ENCODE measurements at places on chromosomes 7 and 10. TPM values are rescaled to one million over a fixed set of nuclear protein-coding genes. Genes with fewer than 3 reads are reported as not detected.

GRCh38 chr7:20395511-20395910, 64.8 kb downstream of the ITGB8 start:
- H3K27ac ChIP-seq = no peak overlapping the region
- H3K36me3 ChIP-seq = no peaks in the 10 kb centered on the region
- H3K27me3 ChIP-seq = no peaks in the 10 kb centered on the region

Gene GAD2
- polyA plus RNA-seq = 0.05 TPM

DNA sequence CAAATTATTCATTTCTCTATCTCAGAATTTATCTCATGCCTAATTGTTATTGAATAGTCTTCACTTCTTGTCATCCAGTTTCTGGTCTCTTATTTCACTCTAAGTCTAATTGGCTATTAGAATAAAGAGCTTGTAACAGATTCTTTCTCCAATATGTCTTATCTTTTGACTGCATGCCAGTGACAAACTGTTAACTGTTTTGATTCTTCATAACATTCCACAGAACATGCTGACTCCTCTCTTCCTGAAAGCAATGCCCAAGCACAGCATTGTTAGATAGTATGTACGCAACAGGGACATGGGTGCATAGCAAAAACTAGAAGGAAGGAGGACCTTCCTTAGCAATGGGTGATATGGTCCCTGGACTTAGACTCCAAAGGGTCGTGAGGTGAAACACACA, 65.4 kb downstream of the TRUB1 start:
- no peaks in the 10 kb centered on the region for H3K27me3 ChIP-seq
- no peak overlapping the region for H3K4me3 ChIP-seq
- H3K27ac ChIP-seq = no peak overlapping the region
- no peak for DNase-seq

Gene NUPR2
- 0.75 TPM for polyA plus RNA-seq

Gene THSD7A
- 0.50 TPM for polyA plus RNA-seq

DNA sequence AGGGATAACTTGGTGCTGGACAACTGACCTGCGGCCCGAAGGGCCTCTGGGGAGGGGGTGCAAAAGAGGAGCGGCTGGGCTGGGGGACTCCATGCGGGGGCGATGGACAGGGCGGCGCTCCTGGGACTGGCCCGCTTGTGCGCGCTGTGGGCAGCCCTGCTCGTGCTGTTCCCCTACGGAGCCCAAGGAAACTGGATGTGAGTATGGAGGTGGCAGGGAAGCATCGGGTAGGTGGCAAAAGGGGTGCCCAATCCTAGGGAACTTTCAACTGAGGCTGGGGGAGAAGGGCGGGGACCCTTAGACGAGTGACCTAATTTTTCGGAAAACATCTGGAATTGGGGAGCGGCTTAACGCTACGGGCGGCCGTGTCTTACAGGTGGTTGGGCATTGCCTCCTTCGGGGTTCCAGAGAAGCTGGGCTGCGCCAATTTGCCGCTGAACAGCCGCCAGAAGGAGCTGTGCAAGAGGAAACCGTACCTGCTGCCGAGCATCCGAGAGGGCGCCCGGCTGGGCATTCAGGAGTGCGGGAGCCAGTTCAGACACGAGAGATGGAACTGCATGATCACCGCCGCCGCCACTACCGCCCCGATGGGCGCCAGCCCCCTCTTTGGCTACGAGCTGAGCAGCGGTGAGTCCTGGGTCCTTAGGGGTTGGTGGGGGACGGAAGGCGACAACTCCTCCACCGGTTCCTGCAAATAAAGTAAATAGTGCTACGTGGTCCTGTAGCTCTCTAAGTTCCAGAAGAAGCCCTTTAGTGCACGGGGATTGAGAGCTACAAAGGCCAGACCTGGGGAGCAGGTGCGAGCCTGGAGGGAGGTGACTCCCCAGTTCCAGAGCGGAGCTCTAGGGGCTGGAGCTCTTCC, 622 bp downstream of the WNT16 start:
- peaks cover 40% of the 10 kb centered on the region for H3K27me3 ChIP-seq
- peaks cover 12% of the 10 kb centered on the region for H3K4me1 ChIP-seq
- DNase-seq = no peak
- no peak overlapping the region for H3K27ac ChIP-seq
- no peaks in the 10 kb centered on the region for H3K36me3 ChIP-seq

DNA sequence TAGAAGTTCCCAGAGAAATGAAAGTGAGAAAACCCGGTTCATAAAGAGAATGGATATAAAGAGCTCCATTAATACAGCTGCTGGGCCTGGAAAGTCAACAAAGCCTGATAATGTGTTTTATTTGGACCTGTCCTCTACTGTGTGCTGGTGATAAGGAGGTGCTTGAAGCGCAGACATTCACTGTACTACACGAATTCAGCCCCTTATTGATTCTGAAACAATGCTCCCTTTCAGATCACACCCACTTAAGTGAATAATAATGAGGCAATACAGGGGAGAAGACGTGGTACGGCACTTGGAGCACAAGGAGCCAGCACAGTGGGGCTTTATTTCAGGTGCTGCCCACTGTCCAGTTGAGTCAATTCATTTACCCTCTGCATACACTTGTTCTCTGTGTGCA, 260.8 kb downstream of the FGFR2 start:
- no peak for DNase-seq
- H3K36me3 ChIP-seq = no peaks in the 10 kb centered on the region
- H3K4me1 ChIP-seq = no peaks in the 10 kb centered on the region
- H3K27ac ChIP-seq = no peak overlapping the region
- no peak overlapping the region for H3K4me3 ChIP-seq
- H3K27me3 ChIP-seq = no peaks in the 10 kb centered on the region

DNA sequence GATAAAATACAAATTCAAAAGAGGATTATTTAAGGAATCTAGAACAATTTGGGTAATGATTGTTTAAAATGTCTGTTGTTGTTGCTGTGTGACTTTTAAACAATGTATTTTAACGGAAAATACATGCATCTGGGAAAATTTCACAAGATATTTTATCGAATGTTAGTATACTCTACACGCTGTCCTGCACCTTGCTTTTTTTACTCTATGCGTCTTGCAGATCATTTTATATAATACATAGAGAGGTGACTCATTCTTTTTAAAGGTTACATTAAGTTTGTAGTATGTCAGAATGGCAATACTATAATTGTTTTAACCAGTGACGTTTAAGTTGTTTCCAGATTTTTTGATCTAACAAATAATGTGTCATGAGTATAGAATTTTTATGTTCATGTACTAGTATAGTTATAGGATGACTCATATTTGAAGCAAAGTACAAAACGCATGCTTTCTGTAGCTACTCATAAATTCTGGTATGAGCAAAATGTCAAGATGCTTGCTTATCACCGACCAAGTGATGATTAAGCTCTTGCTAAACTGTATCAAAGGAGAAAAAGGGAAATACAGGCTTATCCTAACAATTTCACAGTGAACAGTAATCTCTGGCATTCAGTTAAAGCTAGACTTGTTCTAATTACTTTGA, 4.9 kb downstream of the DKK1 start:
- no peak overlapping the region for H3K4me3 ChIP-seq
- no peak for DNase-seq
- H3K27ac ChIP-seq = no peak overlapping the region
- peaks cover 20% of the 10 kb centered on the region for H3K27me3 ChIP-seq
- no peaks in the 10 kb centered on the region for H3K36me3 ChIP-seq
- H3K4me1 ChIP-seq = no peaks in the 10 kb centered on the region

DNA sequence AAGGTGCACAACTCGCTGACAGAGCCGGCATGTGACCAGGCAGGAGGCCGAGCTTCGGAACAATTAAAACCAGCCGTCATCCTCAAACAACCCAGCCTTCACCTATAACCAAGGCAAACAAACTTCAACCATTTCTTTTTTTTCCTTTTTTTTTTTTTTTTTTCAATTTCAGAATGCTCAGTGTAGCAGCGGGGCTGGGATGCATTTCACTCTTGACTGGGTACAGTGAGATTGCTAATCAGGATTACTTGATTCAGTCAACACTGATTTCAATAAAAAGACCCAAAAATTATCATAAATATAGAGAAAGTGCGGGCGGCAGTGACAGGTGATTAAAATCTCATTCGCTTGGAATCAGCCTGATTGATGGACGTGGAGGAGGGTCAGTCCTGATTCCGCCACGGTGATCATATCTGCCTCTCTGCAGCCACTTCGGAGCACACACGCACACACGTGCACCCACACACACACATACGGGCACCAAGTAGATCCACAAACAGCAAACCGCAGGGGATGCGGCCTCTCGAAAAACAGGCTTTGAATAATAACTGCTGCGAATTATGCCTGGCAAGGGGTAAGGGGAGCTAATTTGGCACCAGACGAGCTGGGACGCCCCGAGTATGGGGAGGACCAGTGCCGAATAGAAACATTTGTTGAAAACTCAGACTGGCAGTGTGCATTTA, 31.2 kb downstream of the EBF3 start:
- H3K4me1 ChIP-seq = no peaks in the 10 kb centered on the region
- H3K27ac ChIP-seq = no peak overlapping the region
- no peak overlapping the region for H3K4me3 ChIP-seq

DNA sequence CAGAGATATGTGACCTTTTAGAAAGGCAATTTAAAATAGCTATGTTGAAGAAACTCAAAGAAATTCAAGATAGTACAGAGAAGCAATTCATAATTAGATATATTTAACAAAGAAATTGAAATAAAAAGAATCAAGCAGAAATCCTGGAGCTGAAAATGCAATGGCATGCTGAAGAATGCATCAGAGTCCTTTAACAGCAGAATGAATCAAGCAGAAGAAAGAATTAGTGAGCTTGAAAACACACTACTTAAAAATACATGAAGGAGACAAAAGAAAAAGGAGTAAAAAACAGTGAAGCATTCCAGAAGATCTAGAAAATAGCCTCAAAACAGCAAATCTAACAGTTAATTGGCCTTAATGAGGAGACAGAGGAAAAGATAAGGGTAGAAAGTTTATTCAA, 20.0 kb downstream of the ZPBP start:
- H3K4me3 ChIP-seq = no peak overlapping the region
- H3K4me1 ChIP-seq = peaks cover 19% of the 10 kb centered on the region
- no peak for DNase-seq
- no peak overlapping the region for H3K27ac ChIP-seq
- no peaks in the 10 kb centered on the region for H3K36me3 ChIP-seq
- H3K27me3 ChIP-seq = no peaks in the 10 kb centered on the region
